ENCODE measurements at places on chromosomes 5 and 9.

- DNase-seq: no peak
Measured at GRCh38 chr9:86061972-86062739, 37.2 kb downstream of the GOLM1 start.

DNA sequence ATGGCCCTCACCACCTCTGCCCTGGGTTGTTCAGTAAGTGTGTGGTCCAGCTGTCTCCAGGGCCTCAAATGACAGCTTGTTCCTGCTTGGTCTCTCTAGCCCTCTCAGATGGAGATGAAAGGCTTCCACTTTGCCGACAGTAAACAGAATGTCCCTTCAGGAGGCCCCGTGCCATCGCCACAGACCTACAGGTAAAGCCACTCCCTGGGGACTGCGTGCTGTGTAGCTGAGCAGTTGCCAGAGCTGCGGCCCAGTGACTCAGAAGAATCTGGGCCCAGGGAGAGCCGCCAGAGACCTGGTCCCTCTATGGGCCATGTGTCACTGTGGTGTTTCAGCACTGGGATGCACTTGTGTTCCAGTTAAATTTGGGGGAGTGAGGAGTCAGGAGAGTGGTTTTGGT lies 10.6 kb upstream of the POMT1 start:
- DNase-seq: no peak

DNA sequence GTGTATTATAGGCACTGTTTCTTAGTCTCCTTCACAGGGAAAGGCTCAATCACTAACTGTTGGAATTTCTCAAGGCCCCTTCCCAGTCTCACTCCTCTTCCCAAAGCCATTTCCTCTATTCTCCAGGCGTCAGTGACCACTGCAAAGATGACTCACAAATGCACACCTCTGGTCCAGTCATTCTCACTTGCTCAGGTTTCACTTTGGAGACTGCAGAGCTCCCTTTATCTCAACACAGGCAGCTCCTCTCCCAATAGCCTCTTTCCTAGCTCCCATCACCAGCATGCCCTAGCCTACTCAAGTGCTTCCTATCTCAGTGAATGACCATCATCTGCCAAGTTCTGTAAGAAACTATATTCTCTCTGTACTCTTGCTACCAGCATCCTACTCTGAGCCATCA lies 323.6 kb downstream of the NTRK2 start:
- no peak for DNase-seq

GRCh38 chr9:84241817-84242373 lies 98.7 kb downstream of the SLC28A3 start:
- DNase-seq: no peak

DNA sequence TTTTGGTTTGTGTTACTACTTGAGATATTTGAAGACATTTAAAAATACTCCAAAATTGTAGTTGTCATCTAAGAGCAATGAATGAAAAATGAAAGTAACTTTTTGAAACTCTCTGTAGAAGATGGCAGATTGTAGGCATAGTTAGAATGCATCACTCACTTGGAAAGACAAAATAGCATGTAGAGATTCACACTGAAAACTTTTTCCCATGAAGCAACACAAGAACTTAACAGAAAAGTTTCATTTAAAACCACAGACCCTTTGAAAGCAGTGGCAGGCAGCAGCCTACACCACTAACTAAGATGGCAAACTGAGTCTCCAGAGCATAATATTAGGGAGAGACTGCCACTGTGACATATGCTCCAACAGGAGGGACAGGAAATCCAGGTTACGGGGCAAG lies 18.9 kb upstream of the FAM174A start:
- DNase-seq: no peak

- DNase-seq: no peak
Measured at GRCh38 chr9:127303830-127304229, 39.3 kb downstream of the GARNL3 start.

DNA sequence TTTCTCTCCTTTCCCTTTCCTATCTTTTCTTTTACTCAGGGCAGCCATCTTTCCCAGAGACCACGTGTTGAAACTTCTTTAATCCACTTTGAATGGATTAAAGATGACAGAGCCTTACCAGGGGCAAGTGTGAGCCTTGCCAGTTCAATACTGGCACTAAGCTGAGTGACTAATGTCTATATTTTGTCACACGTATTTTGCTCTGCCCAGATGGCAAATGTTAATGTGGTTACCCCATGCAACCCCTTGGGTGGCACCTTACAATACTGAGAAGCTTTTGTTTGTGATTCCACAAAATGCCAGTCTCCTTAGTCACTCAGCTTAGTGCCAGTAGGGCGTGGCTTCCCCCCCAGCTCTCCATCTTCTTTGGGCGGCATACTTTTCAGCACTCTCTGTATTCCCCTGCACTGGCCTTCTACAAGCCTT lies 24.8 kb downstream of the ANXA1 start:
- DNase-seq: peak; percentile 96

- peak; percentile 21 for DNase-seq
Measured at GRCh38 chr5:8843771-8844170, 702.1 kb downstream of the SEMA5A start.

GRCh38 chr5:123671042-123671441 lies 159.1 kb downstream of the CSNK1G3 start:
- peak; percentile 49 for DNase-seq

- no peak for DNase-seq
Measured at GRCh38 chr5:173328844-173329490, 753 bp upstream of the STC2 start.

DNA sequence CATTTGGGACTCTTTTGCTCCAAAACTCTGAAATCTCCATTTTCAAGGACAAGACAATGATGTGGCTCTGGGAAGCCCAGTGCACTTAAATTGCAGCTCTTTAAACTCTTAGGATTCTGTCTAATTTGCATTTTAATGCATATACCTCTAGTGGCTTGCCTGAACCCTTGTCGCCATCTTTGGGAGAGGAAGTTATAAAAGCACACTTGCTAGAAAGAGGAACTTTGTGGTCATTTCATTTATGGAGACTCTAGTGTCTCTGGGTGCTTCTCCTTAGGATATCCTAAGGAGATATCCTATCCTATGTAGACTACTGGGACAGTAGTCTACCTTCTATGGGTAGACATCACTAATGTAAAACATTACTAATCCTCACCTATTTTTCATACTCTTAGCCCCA lies 77.3 kb upstream of the SLC1A3 start:
- no peak for DNase-seq

DNA sequence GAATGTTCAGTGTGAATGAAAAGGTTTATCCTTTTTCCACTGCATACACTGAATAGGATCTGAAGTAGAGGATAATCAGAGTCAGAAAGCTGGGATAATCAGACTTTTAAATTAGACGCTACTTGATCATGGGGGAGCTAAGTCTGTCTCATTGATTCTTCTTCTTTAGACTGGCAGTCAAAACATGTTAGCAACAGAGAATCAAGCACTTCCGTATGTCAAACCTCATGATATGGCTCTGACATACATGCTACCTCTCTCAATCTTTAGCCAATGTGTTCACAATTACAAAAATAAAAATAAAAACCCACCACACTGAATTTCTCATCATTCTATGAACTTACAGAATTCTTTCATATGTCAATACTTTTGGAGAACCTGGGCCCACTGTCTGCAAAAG lies 19.0 kb upstream of the OR13F1 start:
- no peak for DNase-seq

DNA sequence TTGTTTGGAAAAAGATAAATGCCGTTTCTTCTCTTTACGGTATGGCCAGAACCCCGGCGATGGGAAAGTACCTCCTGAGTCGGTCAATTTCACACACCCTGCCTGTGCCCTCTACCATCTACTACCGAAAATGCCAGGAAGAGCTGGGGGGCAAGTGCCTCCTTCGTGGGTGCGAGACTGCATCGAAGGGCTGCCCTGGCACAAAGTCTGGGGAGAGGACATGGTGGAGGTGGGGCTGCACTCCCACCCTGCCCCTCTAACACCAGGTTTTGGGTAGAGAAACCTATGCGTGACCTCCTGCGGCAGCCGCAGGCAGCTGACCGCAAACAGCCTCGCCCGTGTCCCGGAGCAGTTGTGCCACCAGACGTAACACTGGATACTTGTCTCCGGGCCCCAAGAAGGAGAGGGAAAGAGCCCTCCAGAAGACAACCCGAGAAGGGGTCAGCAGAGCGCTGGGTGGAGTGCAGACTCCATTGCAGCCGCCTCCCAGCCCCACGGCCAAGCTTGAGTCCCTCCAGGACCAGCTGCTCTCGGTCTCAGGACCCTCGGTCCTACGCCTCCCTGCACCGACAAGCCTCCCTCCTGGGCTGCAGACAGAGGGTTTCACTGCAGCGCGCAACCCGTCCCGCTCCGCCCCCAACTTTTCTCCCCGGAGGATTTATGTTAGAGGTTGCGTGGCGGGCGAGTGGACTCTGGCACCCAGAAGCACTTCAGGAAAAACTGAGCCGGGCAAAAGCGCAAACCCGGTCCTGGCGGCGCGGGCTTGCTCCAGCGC lies 823 bp upstream of the PRDM6 start:
- DNase-seq: no peak

GRCh38 chr5:55994495-55994997 lies at the start of gene IL6ST:
Gene IL6ST (minus strand): TSS chr5:55994963. CDS start chr5:55976278, 18,685 bp downstream.
- DNase-seq: peak; percentile 87

- no peak for DNase-seq
Measured at GRCh38 chr5:122985006-122985700, 51.4 kb downstream of the PPIC start.

GRCh38 chr9:114905170-114905940 lies 25.0 kb downstream of the TNFSF8 start:
- DNase-seq: no peak

DNA sequence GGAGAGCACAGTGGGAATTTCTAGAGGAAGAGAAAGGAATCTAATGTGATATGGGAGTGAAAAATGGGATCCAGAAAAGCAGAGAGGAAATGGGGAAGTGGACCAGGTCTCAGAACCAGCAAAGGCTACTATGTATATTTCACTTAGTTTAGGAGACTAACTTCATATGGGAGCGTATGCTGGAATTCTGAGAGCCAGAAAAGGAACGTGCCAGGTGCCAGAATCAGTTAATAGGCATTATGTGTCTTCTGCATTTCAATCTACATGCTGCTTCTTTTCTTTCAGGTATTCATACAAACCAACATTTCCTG lies 28.5 kb upstream of the IFNA14 start:
- no peak for DNase-seq

GRCh38 chr9:133137451-133138231 lies 16.6 kb upstream of the RALGDS start:
- no peak for DNase-seq

GRCh38 chr5:93226202-93226735 lies 354.8 kb downstream of the NR2F1-AS1 start:
- no peak for DNase-seq

DNA sequence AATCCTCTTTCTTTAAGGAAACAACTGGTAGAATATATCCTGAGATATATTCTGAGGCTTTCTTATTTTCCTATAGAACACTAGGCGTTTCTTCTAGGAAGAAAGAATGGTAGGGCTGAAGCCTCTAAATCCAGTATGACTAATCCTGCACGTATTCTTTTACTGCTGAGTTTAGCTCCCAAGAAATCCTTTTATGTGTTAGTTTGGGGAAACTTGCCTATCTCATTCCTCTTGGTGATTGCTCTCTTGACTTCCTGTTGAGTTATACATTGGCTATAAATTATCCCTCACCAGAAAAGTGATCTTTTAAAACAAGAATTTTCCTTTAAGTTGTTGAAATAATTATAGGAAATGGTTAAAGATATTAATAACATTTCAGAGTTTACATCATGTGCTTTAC lies 422.9 kb downstream of the TMEM161B start:
- peak; percentile 52 for DNase-seq

- DNase-seq: peak; percentile 30
Measured at GRCh38 chr5:171534043-171534895, 114.8 kb downstream of the FGF18 start.

DNA sequence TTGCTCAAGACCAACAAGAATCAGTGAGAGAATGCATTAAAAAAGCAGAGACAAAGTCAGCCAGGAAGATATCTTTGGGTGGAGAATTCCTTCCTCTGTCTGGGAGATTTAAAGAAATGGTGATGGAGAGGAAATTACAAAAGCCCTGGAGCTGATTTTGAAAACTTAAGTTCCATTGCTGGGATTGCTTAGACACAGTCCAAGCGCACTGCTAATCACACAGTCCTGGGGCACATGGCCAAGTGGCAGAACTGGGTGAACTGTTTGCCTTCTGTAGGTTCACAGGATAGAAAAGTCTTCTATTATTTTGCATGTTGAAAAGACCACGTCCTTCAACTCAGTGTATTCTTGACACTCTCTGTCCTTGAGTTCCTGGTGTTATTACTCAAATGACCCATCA lies 284.9 kb upstream of the FBXL7 start:
- DNase-seq: no peak

- DNase-seq: no peak
Measured at GRCh38 chr5:68780299-68780955, 313.4 kb upstream of the SLC30A5 start.

GRCh38 chr5:1793301-1793740 lies 6.3 kb downstream of the MRPL36 start:
- no peak for DNase-seq

GRCh38 chr9:79975621-79976256 lies 404.0 kb downstream of the TLE4 start:
- no peak for DNase-seq

DNA sequence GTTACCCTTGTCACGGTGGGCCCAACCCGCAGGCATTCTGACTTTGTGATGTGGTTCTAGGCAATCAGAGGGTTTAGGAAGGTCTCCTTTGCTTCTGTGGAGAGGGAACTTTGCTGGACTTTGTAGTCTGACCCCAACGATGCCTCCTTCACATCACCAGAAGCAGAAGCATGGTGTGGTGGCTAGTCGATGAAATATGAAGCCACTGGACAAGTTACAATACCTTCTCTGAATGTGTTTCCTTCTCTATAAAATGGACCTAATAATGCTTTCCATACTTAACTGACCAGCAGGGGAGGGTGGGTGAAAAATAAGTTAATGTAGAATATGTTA lies 607 bp downstream of the SPEF2 start:
- no peak for DNase-seq

GRCh38 chr5:68332556-68332955 lies 117.0 kb downstream of the PIK3R1 start:
- no peak for DNase-seq

DNA sequence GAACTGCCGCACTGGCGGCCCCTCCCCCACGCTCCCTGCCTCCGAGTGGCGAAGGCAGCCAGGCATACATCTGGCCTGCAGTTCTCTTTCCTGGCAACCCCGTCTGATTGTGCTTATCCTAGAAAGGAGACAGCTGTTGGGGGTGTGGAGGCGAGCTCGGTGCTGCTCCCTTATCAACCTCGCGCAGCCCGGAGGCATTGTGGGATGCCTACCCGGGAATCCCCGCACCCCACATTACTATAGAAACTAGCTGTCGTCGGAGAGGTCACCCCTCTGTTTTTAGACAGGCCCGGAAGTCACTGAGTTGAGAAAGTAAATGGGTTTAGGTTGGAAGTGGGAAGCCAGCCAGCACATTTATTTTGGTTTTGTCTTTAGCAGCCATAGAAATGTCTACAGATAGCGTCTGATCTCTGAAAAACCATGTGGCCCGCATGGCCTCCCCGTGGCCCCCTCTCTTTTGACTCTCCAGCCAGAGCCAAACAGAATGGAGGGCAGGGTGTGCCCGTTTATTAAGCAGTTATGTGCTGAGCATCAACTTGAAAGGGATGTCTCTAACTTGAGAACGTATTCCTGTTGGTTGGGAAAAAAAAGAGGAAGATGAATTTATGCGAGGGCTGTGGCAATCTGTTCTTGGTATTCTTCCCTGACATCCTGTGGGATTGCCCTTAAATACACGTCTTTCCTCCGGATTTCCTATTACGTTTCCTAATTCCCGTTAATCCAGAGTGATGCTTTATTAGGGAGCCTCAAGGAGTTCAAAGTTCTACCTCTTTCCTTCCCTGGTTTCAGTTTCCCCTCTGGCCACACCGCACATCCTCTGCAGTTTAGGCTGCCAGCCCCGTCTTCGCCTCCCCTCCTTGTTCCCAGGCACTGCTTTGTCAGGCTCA lies 3.9 kb downstream of the STC2 start:
- DNase-seq: peak; percentile 72
